Articular chondrocyte of knee joint (primary cell): ENCODE measurements at places on chromosomes 5 and 9. TPM values are rescaled to one million over a fixed set of nuclear protein-coding genes. Genes with fewer than 3 reads are reported as not detected.

The TLX3 gene
- not detected in 2 replicates for total RNA-seq

The FYB1 gene
- 0.54 and 1.6 TPM in 2 replicates for total RNA-seq

The SPINK13 gene
- total RNA-seq: 0.26 and 1.4 TPM in 2 replicates

The NTNG2 gene
- 32.0 and 40.5 TPM in 2 replicates for total RNA-seq

The FOXD4 gene
- 0.26 and 0.43 TPM in 2 replicates for total RNA-seq
